ENCODE measurements at places on chromosomes 7 and 10.

GRCh38 chr10:785861-786214 lies 96.4 kb upstream of the DIP2C start:
- DNase-seq: no peak

- no peak for DNase-seq
These were observed 105.5 kb downstream of the TES start for GRCh38 chr7:116315803-116316202.

- no peak for DNase-seq
These were observed 68.9 kb upstream of the ADO start for GRCh38 chr10:62735464-62736167.

DNA sequence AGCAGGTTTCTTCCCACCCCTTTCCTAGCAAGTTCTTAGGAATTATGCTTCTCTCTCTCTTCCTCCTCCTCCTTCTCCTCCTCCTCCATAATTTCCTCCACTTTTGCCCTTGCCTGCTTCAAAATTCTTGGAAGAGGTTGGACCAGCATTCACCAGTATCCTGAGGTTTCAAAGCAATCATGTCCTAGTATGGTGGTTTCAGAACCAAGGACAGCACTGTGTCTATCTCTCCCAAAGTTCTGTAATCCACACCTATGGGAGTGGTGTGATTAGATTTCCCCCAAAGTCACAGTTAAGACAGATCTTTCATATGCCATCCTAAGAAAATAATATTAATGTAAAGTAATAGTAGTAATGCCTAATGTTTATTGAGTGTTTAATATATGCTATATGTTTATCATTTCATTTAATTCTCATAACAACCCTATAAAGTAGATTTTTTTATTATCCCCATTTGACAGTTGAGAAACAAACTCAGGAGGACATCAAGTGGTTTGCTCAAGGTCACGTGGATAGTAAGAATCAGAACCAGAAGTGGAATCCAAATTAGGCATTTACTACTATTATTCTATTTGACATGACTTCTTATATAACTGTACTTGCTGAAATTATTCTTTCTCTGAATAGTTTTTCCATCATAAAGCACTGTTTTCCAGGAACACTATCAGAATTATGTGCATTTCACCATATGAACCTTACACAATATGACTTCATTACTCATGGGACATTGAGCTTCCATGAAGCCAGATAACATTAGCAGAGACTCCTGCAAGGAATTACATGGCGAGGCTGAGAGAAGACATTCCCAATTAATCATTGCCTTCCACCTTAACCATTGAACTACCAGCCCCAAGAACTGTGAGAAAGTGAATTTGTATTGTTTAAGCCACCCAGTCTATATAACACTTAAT lies 91.4 kb downstream of the IPMK start:
- no peak for DNase-seq

DNA sequence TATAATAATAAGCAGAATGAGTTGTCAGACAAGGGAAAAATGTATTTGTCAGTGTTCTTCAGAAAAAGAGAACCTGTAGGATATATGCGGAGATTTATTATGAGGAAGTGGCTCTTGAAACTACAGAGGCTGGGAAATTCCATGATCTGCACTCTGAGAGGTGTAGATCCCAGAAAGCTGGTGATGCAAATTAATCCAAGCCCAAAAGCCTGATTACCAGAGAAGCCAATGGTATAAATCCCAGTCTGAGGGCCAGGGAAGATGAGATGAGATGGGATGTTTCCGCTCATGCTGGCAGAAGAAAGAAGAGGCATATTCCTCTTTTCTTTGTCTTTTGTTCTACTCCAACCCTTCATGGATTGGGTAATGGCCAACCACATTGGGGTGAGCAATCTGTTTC lies 732.8 kb upstream of the IGFBP3 start:
- no peak for DNase-seq

GRCh38 chr7:28988091-28988490 lies 30.0 kb upstream of the TRIL start:
- DNase-seq: no peak

Data from activated CD4-positive, alpha-beta T cell treated with anti-CD3 and anti-CD28 coated beads, Interleukin-2, amount 50 U/mL, for 1 hour (primary cell).